ENCODE measurements at places on chromosomes 7 and 10.

GRCh38 chr7:121397822-121398221 lies 1.7 kb upstream of the FAM3C start:
- DNase-seq: no peak

DNA sequence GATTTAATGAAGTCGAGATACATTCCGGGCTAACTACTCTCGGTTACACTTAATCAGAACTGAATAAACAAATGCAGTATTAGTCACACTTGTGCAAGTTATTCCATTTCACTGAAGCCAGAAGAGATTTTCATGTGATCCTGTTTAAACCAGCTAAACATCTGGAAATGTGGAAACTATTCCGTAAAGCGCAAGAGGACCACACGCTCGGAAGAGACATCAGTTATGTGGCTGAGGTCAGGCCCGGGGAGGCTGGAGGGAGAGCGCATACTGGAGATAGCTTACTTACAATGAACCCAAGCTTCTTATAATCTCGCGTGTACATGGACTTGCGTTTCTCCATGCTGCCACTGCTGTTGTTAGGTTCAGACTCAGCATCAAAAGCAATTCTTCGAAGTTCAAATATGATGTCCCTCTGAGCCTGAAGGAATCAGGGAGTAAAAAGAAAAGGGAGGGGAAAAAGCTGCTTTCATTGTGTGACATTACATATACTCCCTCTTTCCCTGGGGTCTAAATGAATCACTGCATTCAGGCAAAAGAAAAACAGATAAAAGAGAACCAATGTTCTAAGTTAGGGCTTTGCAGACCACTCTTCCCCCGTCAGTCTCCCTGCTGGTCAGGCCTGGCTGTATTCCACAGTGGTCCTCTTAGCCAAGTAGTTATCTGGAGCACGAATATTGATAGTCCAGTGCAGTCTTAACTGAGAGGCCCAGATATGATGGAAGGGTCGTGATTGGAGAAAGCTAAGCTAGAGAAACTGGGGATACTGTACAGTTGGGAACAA lies 237.4 kb downstream of the ELMO1 start:
- no peak for DNase-seq

GRCh38 chr10:132927824-132928223 lies 14.5 kb downstream of the CFAP46 start:
- DNase-seq: no peak

- DNase-seq: no peak
These were observed 32.3 kb downstream of the CCNY start for GRCh38 chr10:35368485-35369048.

DNA sequence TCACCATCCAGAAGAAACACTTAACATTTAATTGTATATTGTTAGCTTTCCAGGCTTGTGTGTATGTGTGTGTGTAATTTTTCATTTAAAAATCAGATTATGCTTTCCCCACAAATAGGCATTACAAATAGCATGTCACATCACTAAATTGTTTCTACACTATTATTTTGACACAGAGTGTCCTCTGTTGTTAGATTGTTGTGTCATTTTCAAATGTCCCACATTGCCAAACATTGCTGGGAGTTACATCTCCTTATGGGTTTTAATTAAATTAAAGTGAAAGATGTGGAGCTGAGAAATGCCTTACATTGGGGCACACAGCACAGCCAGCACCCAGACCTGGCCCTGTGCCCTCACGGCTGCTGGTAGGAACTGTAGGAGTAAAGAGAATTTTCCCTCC lies 295.6 kb downstream of the ZEB1 start:
- DNase-seq: no peak

- no peak for DNase-seq
These were observed 188.6 kb downstream of the ZNF365 start for GRCh38 chr10:62562795-62563194.

GRCh38 chr7:100400656-100401055 lies 27.4 kb downstream of the PILRA start:
- no peak for DNase-seq

GRCh38 chr7:110839866-110840265 lies 251.1 kb upstream of the LRRN3 start:
- peak; percentile 55 for DNase-seq

DNA sequence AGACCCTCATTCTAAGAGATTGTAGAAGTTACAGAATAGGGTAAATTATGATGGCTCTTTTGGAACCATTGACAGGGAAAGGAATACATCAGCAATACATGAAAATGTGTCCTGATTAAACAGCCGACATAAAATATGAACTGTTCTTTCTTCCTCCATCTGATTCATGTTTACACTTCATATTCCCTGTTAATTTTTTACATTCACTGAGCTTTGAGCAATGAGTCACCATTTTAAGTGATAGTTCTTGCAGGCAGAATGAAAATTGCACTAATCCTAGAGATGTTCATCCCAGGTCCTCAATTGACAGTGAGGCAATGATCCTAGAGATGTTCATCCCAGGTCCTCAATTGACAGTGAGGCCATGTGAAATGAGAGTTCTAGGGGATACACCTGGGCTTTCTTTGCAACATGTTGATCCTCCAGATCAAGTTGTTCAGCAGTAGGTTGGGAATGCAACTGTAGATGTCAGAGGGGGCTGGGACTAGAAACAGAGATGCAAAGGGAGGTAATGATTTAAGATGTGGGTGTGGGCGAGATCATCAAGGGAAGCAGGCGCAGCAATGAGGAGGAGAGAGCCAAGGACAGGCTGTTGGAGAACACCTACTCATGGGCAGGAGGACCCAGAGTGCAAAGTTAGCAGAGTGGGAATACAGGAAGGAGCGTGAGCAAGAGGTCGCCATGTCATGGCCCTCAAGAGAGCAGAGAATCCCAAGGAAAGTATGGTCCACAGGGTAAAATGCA lies 138.7 kb downstream of the ZNF365 start:
- no peak for DNase-seq

- no peak for DNase-seq
These were observed 28.0 kb upstream of the KPNA7 start for GRCh38 chr7:99235925-99236324.

- no peak for DNase-seq
These were observed 534.9 kb upstream of the LRRTM3 start for GRCh38 chr10:66390926-66391325.

DNA sequence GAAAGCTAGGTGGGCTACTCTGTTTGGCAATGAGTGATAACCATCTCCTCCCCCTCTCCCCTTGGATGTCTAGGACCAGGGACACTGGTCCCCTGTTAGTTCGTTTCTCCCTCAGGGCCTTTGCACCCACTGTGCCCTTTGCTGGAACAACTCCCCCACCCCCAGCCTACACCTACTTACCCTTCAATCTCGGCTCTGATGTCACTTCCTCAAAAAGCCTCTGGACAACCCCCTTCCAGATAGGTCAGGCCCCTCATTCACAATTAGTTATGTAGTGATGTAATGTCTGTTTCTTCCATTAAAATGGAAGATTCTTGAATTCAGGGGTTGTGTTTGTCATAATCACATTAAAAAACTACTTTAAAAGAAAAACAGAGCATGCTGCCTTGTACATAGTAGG lies 152.9 kb downstream of the SNX10 start:
- DNase-seq: no peak

DNA sequence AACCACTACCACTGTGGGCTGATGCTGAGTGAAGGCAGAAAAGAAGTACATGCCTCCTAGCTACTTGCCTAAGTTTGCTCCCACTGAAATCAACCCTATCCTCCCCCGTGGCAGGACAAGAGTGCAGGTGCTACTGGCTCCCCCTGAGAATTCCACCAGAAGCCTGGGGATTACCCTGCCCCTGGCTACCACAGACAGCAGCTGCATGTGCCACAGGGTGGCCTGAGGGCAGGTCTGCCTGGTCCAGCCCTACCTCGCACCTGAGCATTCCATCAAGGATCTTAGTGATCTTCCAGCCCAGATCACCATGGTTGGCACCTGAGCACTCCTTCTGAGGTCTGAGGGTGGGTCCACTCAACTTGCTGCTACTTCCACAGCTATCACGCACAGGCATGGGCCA lies 176.4 kb upstream of the SMIM30 start:
- no peak for DNase-seq

DNA sequence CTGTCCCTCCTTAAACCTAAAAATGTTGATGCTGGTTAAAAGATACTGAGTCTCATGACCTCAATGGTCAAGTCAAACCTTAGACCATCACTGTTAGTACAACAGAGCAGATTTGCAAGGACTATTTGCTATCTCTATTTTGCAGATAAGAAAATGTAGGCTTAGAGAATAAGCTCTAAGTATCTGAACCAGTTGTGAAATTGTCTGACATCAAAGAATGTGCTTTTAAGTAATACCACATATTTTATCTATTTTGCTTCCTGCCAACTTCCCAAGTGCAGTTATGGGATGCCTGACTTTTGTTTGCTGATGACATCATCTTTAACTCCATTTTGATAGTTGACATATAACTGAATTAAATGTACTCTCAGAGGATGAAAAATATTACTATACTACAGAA lies 83.6 kb upstream of the TMEM106B start:
- no peak for DNase-seq

DNA sequence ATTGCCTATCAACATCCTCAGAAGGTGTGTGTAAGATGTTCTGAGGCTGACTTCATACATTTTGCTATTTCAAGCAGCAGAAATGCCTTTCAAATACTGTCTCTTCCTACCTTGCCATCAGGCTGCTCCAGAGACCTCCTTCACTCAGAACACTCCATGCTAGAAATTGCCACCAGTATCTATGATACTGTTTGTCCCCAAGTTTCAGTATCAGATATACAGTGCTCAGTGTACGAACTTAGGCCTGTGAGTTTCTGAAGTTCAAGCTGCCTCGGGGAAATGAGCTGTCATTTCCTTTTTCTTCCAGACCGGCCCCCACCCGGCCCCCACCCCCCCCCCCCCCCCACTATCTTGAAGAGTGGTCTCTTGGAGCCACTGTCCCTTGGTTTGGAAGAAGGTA lies 373.4 kb upstream of the CHRM2 start:
- DNase-seq: no peak

GRCh38 chr10:95430231-95430951 lies 130.8 kb downstream of the SORBS1 start:
- DNase-seq: peak; percentile 57

DNA sequence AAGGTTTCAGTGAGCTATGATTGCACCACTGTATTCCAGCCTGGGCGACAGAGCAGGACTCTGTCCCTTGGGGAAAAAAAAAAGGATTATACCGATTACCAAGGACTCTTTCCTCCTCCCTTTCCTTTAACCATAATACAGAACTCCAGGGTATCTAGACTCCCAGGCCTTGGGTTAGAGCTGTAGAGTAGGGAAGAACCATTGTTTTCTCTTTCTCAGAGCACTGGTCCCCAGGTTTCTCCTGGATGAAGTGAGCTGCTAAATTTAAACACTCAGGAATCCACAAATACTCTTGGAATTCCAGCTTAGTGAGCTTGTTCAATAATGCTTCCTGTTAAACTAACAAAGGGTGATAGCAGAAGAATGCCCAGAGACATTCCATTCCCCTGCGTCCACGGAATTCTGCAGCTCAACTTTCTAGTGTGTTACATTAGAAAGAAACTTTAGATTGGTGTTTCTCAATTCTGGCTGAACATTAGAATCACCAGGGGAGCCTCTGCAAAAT lies 14.6 kb upstream of the RPEL1 start:
- DNase-seq: no peak

DNA sequence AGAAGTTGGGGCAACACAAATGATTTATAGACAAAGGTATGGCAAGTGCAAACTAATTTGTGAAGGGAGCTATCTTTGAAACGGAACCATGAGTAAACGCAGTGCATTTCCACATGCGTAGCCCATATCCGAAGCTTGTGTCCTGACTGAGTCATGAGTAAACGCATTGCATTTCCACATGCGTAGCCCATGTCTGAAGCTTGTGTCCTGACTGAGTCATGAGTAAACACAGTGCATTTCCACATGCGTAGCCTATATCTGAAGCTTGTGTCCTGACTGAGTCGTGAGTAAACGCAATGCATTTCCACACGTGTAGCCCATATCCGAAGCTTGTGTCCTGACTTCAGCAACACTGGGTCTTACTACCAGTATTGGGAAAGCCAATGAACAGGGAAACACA lies 95.0 kb downstream of the CELF2 start:
- no peak for DNase-seq

DNA sequence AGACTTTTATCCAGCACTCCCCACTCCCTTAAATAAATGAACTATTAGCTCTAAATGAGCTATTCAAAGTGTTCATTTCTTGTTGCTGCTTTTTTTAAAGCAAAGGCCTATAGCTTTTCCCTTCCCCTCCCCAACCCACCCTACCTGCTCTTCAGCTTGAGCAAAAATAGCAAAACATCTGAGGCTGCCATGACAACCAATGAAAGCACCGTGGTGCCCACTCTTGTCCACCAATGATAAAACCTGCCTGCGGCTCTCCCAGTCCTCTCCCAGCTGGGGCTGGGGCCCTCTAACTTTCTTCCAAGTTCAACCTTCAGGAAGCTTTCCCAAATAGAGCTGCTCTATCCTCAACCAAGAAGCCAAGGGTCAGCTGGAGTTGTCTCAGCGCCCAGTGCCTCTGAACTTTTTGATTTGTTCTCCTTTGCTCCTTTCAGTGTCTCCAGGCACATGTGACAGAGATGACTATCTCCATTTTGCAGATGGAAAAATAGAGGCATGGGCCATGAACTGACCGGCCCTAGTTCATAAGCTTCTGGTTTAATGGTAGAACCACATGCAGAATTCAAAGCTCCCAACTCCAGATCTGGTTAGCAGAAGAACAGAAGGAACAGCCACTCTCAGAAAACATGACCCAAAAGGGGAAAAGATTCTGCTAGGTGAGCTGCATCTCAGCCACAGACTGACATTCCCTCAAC lies 47.7 kb downstream of the PIK3AP1 start:
- DNase-seq: no peak

- no peak for DNase-seq
These were observed 69.1 kb downstream of the TFPI2 start for GRCh38 chr7:93821463-93821862.

- no peak for DNase-seq
These were observed 23.9 kb downstream of the UPF2 start for GRCh38 chr10:12018438-12019282.

- no peak for DNase-seq
These were observed 305.8 kb upstream of the IGFBP3 start for GRCh38 chr7:46226860-46227259.

GRCh38 chr7:126750207-126750911 lies 502.4 kb downstream of the GRM8 start:
- DNase-seq: no peak

DNA sequence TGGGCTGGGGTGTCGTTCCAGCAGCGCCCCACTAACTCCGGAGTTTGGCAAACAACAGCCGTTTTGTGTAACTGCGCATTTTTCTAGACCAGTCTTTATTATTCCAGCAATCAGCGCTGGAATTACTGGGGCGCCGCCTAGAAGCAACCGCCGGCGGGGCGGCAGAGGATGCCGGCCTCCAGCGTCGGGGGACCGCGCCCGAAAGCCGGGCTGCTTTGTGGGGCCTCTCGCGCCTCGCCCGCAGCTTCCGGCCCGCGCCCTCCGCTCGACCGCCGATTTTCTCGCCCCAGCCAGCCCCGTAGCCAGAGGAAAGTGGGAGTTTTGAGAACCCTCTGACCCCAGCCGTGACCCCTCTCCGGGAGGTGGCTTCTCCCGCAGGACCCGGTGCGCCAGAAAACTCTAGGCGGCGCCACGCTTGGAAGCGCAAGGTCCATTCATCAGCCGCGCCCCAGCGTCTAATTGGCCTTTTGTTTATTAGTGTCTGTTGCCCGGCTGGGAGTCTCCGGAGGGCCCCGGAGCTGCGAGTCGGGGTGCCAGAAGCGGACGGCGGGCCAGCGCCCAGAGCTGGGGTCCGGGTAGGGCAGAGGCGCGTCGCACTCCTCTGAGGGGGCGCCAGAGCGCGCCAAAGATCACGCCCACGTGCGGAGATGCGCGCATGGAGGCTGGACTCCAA lies 10.7 kb downstream of the EMX2 start:
- DNase-seq: no peak

- DNase-seq: no peak
These were observed 72.2 kb upstream of the DLX6 start for GRCh38 chr7:96933067-96933645.

- DNase-seq: no peak
These were observed 6.9 kb downstream of the PAPOLB start for GRCh38 chr7:4854916-4855315.
